AG09309 (cell line): ENCODE measurements at places on chromosomes 2 and 18.

DNA sequence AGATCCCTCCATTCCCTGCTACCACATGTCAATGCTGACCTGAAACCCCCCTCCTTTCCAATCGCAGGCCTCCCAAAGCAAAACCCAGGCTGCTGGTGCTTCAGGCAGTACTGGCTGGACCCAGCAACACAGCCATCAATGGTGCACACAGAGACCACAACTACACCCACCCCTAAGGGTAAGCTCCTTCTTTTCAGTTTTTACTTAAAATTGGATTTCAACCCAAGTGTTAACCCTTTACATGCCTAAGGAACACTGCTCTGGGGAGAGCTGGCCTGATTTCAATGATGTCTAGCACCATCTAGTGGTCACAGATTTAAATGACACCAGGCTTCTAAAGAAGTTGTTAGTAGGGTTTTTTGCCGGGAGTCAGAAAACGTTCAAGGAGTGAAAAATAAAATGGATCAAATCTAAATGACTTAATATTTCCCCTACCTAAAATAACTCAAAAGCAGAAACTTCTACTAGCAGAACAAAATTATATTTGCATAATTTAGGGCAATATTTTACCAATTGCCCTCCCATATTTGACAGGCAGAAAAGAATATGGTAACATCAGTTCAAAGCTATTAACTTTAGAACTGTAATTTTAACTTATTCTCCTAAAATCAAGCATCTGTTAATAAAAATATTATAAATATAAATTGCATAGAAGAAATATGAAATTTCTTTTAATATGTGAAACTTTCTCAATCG lies 24.6 kb downstream of the FECH start:
- DNase-seq = no peak

DNA sequence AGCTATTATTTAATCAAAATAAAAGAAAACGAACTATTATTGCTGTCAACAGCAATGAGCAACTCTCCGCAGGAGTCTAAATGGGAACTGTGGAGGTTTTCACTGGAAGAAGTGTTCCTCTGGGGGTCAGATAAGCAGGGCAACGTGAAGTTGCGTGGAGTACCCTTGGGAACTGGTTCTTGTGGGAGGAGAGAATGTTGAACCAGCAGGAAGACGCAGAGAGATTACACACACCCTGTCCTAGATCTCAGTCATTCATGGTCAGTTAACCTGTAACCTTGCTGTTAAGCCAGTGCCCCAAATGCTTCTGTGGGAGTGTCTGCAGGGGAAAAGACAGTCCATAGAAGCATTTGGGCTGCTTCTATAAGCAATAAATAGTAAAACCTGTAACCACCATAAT lies 20.4 kb upstream of the CABLES1 start:
- DNase-seq = no peak

GRCh38 chr2:84187258-84187657 lies 271.8 kb downstream of the SUCLG1 start:
- no peak for DNase-seq

- DNase-seq = no peak
Observed at GRCh38 chr2:9086465-9086864, 83.0 kb upstream of the MBOAT2 start.
